ENCODE measurements at places on chromosomes 7 and 10.

DNA sequence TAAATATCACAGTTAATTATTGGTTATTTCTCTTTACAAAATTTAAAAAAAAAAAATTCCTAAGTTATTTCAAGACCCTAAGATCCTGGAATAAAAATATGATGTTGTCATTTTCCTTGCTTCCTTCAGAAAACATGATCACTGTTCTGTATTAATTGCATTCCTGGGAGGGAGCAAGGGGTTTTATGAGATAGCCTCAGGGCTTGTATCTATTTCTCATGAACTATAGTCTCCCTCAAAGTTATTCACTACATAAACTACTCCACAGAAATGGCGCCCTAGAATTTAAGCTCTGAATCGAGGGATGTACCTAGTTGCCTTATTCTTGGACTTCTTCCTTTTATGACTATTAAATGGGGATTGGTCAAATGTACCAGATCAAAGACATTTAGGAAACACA lies 170.3 kb downstream of the CHRM2 start:
- no peak for DNase-seq

- no peak for DNase-seq
Observed at GRCh38 chr7:73364006-73364728, 36.2 kb downstream of the FKBP6 start.

DNA sequence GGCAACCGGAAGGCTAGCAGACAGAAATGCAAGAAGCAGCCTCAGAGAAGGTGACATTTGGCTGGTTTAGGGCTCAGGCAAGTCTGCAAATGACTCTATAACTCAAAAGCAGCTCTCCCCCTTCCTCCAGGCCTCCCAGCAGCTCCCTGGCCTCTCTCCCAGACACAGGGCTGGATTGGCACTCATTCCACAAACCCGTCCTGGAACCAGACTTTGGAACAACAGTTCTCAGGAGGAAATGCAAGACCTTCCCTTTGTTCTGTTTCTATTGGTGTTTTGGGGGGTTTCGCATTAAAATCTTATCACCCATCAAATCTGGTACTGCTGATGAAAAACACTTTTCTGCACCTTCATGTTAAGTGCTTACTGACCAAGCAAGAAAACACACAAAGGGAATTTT lies 40.3 kb upstream of the EFCAB10 start:
- no peak for DNase-seq

GRCh38 chr7:116776046-116776445 lies 86.3 kb upstream of the CAPZA2 start:
- no peak for DNase-seq

- DNase-seq: no peak
Observed at GRCh38 chr10:44520651-44521050, 135.8 kb upstream of the CXCL12 start.

GRCh38 chr7:43639858-43640491 lies 57.1 kb downstream of the STK17A start:
- no peak for DNase-seq
